ENCODE measurements at places on chromosomes 1 and 21.

DNA sequence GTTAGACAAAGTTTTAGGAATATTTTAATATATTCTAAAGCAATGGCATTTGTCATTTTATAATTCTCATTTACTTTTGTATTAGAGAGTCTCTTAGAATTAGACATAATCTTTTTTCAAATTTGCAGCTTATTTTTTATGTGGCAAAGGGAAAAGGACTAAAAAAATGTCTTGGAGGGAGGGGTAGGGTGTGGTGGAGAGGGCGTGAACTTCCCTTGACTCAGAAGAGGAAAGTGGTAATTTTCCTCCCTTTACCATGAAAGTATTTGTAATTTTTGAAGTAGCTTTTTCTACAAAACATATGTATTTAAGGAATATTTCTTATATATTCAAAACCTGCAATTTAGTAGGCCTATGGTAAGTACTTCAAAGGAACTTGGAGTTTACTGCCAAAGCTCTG is 6.9 kb upstream of the RABGAP1L start:
- DNase-seq, result no peak

- DNase-seq, result no peak
Observed at GRCh38 chr1:107726860-107727259, 238.1 kb downstream of the VAV3 start.

DNA sequence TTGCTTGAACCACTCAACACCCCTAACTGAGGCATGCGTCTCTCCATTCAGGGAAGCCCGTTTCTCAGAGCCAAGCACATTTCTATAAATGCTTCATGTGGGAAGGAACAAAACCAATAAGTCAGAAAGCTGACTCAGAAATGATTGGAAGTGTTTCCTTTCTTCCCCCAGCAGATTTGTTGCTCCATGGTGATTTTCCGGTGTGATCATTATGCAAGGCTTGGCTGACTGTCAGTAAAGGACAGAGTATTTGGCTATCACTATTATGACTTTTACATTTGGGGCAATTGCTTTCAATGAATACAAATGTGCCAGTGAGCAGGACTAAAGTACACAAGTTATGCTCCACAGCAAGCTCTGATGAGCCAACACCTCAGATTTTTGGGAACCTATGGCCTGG is 53.3 kb upstream of the ZC3H11B start:
- no peak for DNase-seq

- DNase-seq, result no peak
Observed at GRCh38 chr1:65002156-65002507, 35.8 kb upstream of the JAK1 start.

- DNase-seq, result no peak
Observed at GRCh38 chr1:67060811-67061218, 6.9 kb upstream of the SLC35D1 start.

GRCh38 chr1:22281521-22282363 is 138.8 kb upstream of the WNT4 start:
- DNase-seq, result no peak

DNA sequence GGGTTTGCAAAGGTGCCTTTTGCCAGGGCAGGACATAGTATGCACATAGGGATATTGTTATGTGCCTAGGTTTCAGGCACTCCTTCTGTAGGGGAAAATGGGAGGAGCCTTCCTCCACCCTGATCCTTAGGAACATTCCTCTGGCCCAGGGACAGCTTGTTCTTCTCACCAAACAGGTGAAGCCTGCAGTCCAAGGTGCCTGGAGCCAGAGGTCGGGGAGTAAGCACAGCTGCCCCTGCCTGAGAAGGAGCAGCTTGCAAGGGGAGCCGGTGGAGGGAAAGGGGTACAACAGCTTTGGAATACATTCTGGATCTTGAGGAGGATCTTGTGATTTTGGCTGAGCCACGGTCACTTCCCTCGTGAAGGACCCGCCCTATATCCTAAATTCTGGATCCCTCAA is 82.4 kb upstream of the CD1D start:
- no peak for DNase-seq

Data from NCI-H526 (cell line).